ENCODE measurements at places on chromosomes 4 and X.

GRCh38 chrX:102580891-102581290, 18.4 kb upstream of the ARMCX5 start:
- DNase-seq, result no peak

DNA sequence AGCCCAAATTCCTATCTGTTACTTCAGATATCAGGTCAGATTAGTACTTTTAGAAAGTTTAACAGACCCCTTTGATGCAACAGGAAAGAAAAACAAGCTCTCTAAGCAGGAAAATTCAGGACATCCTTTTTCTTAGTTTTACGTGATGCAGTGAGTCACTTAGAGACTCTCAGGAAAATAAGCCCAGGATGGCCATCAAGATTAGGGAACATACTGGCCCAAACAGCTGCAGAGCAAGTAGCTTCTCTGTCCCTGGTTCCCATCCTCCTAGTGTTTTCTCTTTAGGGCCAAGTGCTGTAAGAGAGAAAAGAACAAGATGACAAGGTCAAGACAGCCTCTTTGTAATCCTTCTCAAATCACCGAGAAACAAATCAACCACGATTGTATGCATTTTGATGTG, 219.1 kb downstream of the ZNF674 start:
- no peak for DNase-seq

GRCh38 chrX:23754664-23755063, 11.6 kb upstream of the ACOT9 start:
- DNase-seq, result no peak

DNA sequence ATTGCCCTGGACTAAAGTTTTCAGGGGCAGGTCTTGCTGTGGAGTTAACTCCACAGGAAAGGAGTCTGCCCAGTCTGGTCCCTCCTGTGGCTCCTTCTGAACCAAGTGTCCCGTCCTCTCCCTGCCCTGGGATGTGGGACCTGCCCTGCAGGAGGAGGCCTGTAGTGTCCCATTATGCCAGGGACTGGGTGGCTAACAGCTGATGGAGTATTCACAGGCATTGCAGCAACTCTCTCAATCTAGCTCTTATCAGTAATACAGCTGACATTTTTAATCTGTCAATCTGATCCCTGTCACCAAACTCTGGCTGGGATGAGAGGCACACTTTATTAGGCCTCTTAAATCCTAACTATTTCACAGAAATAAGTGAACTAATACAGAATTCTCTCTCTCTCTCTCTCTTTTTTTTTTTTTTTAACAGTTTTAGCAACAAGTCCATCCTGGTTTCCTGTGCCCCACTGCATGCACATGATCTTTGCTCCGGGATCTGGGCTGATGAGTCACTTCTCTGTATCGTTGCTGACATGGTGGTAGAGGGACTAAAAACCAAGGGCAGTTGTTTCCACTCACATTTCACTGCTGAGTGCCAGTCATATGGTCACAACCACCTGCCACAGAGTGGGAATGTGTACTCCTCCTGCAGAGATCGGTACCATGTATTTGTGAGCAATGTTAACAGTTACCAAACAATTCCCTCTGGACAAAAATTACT, 39.1 kb downstream of the HAND2 start:
- no peak for DNase-seq

DNA sequence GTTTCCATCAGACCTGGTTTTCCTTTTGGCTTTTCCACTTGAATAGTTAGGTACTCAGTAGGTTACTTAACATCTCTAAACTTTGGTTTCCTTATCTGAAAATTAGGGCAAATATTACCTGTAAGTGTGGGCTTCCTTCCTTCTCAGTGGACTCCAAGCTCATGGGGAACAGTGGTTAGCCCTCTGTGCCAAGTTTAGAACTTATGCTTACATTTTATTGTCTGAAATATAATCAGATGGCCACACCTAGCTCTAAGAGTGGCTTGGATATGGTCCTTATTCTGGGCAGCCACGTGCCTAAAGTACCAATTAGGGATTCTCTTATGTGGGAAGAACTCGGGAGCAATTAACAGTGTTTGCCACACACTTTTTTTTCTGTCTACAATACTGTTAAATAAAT, 133.9 kb downstream of the UCHL1 start:
- DNase-seq, result no peak

DNA sequence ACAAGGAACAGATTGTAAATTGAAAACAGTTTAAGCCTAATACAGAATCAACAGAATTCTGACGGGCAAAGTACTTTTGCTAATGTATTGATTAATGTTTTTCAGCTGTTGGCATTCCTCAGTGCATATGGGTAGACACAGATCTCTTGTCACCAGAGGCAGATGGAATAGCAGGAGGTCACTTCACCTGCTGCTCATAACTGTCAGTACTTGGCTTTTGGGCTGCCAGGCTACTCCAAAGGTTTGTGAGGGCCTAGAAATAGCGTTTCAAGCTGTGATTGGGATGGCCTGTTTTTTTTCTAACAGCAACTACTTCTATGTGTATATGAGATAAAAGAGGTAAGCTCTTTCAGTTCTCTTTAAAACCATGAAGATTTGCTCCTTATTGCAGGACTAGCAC, 307.5 kb upstream of the ANXA10 start:
- no peak for DNase-seq

DNA sequence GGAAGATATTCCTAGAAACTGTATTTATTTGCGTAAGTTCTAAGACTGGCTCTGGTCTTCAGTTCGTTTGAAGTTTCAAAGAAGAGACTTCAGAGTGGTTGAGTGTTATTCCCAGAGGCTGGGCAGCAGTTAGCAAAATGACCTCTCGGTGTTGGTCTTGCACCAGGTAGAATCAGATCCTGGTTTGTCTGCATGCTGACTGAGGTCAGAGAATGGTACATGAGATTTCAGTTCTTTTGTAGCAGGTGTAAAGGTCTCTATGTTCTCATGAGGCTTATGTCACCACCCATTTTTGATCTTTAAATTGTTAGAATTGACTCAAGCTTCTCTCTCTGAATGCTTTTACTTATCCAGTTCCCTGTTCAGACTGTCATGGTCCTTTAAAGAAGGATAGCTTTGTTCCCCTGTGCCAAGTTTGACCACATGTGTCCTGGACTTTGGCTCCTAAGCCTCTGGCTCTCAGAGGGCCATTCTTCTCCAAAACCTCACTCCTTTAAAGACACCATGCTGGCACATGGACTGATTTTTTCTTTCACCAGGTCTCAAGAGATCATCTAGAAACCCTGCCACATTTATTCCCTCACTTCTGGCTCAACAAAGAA, 355.8 kb upstream of the BOD1L1 start:
- DNase-seq, result no peak

DNA sequence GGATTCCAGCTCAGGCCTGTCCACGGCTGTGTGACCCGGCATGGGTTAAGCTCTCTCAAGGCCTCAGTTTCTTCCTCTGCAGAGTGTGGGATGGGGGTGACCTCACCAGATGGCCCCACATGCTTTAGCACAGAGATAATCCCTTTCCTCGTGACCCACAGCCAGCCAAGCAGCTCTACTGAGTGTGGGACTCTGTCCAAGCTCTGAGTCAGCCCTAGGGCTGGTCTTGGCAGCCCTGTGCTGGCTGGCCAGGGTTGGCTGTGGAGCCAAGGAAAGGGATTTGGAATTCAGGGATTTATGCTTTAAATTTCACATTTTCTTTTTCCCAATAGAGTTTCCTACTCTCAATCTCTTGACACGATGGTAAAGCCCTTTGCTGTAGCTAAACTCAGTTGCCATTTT, 19.7 kb upstream of the SPON2 start:
- DNase-seq, result no peak

GRCh38 chrX:10608099-10608498, 12.3 kb downstream of the MID1 start:
- no peak for DNase-seq

DNA sequence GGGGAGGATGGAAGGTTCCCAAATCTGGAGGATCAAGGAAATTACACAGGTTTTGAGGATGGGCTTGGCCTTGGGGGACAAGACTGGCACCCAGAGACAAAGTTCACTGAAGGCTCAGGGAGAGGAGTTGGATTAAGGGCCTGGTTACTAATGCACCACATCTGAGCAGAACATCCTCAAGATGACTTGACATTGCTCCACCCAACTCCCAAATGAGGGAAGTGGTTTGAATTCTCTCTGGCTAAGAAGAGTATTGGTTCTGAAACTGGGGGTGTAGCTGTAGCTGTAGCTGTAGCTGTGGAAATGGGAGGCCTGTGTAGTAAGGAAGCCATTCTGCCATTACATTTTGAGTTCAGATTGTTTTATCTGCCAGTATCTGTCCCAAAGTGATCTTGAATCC, 129.4 kb downstream of the RASL11B start:
- DNase-seq, result no peak

DNA sequence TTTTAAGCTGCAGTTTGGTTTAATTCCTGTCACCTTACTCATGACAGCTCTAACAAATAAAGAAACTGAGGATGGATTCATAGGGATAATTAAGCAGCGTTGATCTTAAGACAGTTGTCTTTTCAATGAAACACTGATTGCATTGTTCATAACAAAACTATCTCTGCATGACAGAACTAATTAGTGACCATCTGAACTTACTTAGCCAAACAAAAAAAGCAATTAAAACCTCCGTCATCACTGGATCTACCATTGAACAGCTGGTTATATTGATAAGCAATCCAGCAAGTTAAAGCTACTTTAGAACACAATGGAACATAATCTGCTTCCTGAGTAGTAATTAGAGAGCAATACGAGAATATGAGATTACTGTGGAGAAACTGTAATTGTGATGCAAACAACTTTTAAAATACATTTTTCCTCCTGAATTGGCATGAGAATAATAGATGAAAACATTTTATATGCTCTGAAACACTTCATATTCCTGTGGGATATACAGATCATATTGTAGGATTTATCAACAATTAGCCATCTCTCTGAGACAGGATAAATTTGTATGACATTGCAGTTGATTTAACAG, 2576.8 kb downstream of the PCDH7 start:
- DNase-seq, result no peak

- DNase-seq, result no peak
These were observed 175.0 kb downstream of the MAPK10 start for GRCh38 chr4:86184901-86185285.

DNA sequence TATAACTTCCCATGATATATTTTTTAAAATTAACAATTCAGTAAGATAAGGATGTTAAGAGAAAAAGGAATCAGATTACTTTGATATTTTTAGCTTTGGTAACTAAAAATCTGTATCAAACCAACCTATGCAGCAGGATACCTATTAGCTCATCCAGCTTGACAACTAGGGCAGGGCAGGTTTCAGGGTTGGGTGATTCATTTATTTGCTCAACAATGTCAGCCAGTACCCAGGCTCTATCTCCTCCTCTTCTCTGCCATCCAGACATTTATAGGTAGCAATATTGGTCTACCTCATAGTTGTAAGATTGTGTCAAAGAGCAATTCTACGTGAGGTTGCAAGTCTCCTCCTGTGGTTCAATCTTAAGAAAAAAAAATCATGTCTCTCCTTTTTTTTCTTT, 421.9 kb downstream of the ANKRD50 start:
- DNase-seq, result no peak

GRCh38 chr4:56909086-56909894, 1.6 kb downstream of the REST start:
- DNase-seq, result peak; percentile 18

DNA sequence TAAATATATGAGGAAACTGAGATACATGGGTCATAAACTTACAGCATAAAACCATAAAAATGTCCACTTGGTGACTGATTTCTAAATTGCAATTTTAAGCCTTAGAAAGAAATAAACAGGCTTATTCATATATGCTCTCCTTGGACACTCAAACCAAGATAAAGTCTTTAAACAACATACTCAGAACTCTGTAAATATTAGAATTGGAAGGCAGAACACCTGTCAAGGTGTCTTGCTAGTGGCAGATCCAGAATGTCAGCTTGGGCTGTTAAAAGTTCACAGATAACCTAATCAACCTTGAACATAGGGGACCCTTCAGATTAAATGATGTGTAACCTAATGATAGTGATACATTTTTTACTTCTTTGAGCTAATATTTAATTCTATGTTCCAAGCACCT, 208.1 kb upstream of the ARSJ start:
- no peak for DNase-seq

- no peak for DNase-seq
These were observed 117.9 kb downstream of the COL25A1 start for GRCh38 chr4:109184491-109184961.

All from activated T-helper 1 cell treated with anti-CD3 and anti-CD28 coated beads, Interleukin-2, amount 50 U/mL, for 16 hours (primary cell).